ENCODE measurements at places on chromosomes 4 and X.

DNA sequence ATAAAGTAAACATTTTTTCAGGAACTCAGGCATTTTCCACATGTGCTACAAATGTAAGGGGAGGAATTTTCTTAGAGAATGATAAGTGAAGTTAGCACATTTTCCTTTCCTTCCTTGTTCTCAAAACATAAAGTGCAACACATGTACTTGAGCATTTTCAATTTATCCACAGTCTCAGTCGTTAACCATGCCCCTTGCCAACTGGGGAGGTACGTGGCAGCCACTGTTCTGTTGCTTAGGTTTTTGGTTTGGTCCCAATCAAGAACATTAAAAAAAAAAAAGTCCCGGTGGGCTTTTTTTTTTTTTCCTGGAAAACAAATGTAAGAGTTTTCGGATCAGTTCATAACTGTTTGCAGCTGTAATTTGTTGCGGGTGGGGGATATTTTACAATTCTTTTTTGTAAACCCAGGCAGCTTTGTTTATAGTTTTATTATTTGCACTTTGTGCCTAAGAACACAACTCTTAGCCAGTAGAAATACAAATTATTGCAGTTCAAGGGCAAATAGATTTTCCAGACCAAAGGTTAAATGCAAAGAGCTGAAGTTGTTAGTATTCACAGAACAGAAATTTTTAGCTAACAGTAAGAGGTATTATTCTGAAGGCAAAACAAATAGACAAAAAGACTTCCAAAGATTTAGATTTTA lies 112.1 kb upstream of the NAP1L5 start:
- no peak for DNase-seq

DNA sequence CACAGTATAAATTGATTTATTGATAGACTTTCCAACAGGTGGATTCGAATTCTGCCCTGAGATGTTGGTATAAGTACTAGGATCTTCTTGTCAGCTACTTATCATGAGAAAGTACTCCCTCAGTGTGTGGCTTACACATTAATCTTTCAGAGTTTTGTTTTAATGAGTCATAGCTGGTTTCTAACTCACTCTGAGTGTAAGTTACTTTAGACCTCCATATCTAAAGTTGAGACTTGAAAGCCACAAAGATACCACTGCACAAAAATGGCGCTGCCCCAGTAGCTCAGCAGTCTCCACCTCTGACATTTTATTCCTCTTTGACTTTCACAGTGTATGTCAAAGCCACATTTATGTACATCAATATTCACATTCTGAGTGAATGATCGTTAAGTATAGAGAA lies 318.5 kb downstream of the ARAP2 start:
- DNase-seq = no peak

GRCh38 chr4:104938624-104939023 lies 208.1 kb upstream of the TET2 start:
- DNase-seq = no peak

GRCh38 chrX:132957211-132958090 lies 978 bp downstream of the HS6ST2 start:
- no peak for DNase-seq
